ENCODE measurements at places on chromosomes 2 and 18.

- no peak for DNase-seq
Observed at GRCh38 chr2:52253416-52253980, 1221.6 kb upstream of the NRXN1 start.

DNA sequence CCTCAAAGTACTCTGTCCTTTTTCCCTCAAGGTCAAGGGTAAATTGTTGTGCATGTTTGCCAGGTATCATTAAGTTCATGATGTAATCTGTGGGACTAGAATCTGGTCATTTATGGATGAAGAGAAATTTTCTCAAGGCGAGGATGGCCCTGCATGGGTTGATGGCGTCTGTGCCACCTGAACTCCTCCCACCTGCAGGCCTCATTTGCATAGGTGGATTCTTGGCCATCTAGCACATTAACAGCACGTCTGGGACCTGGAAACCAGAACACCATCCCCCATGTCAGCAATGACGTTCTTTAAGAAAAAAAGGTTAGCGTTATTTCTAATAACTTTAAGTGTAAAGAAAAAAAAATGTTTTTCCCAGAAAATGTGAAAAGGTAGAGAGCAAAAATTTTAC, 145.8 kb downstream of the ESCO1 start:
- DNase-seq: no peak

GRCh38 chr2:21261591-21261990, 137.8 kb downstream of the TDRD15 start:
- no peak for DNase-seq

DNA sequence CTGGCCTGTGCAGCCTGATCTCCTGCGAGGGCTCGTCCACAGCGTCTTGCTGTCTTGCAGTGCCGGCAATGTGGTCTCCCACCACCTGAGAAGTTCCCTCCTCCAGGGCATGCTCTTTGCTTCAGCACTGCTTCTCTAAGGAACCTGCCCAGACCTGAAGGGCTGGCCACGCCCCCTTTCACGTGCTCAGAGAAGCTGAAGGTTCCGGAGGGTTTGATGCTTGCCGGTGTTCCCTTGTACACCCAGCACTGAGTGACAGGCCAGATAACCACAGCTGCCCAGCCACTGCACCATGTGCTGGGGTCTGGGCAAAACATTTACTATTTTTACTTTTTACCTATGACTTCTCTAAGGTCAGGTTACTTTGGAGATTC, 1.7 kb upstream of the POLR2D start:
- peak; percentile 82 for DNase-seq

DNA sequence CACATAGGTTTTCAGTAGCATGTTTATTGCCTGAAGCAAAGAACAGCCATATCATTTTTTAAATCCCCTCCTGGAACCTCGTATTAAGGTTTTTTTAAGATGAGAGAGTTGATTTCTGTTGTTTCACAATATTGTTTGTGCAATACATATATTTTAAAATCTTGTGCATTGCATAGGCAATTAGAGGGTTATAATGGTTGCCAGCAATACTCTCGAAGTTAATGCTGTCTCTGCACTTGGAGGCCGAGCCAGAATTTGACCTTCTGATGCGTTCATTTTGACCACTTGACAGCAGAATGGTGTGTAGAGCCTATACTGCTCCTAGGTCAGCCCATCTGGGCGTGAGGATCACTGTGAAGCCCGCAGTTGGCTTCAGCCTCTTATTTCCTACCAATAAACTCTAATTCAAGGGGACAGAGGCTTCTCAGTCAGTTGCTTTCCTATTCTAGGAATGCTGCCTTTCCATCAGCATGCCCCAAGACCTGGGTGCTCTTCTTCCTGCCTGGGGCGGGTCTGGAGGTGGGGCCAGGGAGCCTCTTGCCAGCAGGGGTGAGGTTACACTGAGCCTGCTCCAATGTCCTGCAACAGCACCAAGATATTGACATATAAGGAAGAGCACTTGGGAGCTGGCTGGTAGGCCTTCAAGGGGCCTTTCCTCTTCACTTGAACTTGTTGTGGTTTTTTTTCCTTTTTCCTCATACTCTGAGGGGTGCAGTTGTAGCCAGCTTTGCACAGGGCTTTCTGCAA, 91.4 kb upstream of the BCL2L11 start:
- peak; percentile 43 for DNase-seq

DNA sequence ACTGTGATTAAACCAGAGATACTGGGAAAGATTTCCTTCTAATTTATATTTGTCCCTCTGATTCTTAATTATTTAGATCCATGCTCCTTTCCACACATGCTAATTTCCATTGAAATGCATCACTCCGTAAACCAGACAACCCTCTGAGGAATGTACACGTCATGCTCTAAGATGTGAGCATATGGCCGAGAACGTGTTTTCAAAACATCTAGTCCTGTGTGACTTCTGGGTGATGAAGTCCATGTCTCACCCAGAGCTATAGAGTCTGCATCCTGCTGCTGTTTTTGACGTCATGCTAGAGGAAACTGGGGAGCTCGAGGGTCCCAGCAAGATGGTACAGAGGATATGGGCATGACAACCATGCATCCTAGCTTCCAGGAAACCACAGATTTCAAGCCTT, 53.6 kb downstream of the CAPN13 start:
- no peak for DNase-seq

GRCh38 chr2:197075281-197075680, 148.8 kb upstream of the PGAP1 start:
- DNase-seq: no peak

GRCh38 chr2:46555011-46555410, 75.6 kb downstream of the TMEM247 start:
- DNase-seq: peak; percentile 11

GRCh38 chr2:73250872-73251846, 17.1 kb downstream of the CCT7 start:
- DNase-seq: no peak

DNA sequence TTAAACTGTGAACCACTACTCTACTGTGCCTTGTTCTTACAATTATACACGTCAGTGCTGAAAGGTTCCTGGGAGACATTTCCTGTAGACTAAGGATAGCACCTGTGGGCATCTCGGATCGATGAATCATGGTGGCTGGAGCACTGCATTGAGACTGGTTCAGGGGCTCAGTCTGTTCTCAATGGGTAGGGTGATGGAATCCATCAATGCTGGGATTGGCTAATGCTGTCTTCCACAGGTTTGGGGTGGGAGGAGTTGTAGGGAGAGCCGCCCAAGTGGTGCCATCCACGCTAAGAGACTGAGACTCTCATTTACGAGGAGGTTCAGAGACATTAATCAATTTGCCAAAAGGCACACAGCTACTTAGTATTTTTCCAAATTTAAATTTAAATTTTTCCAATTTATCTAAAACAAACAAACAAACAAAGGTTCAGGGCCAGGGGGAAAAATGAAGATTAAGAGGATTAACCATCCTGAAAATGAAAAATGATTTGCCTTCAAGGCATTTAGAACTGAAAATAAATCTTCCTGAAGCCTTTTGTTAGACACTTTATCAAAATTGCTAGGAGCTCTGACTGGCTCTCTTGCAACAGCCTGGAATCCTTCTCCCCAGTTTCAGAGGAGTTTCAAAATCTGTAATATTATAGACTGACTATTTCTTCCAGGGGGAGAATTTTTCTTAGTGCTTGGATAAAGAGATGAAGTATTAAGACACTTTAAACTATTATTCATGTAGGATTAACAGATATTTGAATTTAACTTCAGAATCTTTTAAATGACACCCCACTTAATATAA, 359.2 kb downstream of the TGIF1 start:
- DNase-seq: no peak

DNA sequence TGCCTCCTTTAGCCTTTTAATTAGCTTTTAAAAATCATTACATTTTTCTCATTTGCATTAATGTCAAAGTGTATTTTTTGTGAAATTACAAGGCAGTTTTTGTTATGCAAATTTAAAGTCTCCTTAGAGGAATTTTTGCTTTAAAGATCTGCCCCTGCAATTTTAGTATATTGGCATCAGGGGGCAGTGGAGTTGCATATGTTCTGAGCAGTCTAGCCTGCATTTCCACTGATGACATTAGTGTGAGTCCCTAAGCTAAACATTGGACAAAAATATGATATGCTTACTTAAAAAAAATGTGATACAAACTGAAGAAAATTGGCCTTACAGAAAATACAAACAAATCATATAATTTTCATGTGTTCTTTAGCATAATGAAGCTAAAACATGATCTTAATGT, 426.5 kb downstream of the SLC4A3 start:
- DNase-seq: no peak

GRCh38 chr18:75454022-75454795, 26.7 kb upstream of the SMIM21 start:
- no peak for DNase-seq

- no peak for DNase-seq
Observed at GRCh38 chr18:46587600-46587999, 69.4 kb downstream of the LOXHD1 start.

DNA sequence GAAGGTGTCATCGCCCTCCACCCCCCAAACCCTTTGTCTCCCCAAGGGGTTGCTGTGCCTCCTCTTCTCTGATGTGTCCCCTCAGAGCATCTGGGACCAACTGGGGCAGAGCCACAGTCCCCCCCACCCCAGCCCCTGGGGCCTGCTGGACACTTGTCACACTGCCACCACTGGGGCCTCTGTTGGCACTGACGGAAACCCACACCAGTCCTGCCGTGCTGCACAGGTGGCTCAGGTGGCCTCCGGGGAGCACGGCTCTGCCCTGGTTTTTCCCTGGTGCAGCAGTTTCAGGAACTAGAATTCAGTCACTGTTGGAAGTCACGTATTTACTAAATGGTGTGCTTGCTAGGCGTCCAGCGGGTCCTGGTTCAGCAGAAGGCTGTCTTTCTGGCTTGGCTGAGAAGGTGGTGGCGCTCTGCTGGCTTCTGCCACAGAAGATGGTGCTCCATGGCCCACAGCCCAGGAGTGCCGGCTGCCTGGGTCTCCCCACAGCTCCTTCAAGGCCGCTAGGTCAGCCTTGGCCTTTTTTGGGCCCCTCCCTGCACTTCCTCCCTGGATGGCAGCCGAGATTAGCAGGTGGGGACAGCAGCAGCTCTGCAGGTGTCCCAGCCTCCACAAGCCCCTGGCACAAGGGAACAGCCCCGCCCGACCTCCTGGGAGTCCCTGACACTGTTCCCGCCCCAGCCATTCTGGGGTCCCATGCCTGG, 18.6 kb upstream of the KLHL30 start:
- no peak for DNase-seq

DNA sequence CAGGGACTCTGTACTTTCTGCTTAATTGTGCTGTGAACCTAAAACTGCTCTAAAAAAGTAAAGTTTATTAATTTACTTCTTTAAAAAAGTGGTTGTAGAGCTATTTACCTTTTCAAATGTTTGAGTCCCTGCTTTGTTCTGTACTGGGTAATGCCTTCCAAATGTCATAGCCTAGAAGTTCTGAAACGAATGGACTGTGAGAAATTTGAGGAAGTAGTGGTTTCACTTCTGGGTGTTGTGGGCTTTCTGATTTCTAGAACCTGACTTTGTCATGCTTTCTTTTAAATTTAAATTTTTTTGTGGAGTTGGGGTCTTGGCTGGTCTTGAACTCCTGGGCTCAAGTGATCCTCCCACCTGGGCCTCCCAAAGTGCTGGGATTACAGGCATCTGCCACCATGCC, 44.6 kb downstream of the SMAD4 start:
- no peak for DNase-seq

DNA sequence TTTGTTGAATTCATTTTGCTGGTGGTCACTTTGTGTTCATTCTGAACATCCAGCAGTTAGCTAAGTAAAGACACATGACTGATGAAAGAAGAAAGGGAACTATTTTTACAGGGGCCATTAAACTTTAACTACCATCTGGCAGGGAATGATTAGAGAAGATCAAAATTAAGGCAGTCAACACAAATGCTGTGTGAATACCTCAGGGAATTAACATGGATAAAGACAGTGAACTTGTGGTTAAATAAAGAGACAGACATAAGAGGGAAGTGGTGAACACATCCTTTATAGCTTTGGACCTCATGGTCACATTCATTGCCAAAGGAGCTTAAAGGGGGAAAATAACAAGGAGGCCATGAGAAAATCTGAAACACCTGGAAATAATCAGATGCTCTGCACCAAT, 52.6 kb upstream of the ATP5MC3 start:
- DNase-seq: no peak

DNA sequence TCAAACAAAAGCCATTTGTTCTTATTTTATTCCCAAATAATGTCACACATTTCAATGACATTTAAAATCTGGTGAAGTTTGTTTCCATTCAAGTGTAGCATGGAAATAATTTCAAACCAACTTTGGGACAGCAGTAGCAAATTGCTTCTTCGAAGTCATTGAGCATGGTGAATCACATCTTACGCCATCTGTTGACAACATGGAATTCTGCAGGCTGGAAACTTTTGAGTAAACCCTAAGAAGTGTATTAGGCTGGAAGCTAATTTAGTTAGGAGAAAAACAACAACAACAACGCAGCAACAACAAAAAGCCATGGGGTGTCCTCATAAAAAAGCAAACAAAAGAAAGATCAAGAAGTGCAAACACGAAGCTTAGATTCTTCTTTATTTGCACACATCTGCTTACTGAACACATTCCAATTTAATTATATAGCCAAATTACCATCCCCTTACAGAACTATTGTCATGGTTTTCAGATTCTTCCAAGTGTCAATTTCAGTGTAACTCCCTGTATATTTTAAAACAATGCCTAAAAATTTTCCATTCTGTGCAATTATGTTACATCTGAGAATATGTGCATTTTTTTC, 659.0 kb upstream of the CDH7 start:
- DNase-seq: peak; percentile 32

DNA sequence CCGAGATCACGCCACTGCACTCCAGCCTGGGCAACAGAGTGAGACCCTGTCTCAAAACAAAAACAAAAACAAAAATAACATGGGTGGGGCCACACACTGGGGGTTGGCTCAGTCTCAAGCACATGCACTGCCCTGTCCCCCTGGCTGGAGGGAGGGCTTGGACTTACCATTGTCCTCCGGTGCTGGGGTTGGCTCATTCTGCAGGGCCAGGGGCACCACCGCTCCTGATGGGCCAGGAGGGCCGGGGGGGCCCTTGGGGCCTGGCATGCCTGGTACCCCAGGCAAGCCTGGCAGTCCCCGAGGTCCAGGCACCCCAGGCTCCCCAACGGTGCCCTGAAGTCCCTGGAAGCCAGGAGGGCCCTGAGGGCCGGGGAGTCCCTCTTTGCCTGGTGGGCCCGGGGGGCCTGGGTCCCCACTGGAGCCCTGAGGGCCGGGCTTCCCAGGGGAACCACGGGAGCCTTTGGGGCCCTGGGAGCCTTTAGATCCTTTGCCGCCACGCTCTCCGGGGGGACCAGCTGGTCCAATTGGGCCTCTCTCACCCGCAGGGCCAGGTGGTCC, 66.8 kb upstream of the THOC1 start:
- DNase-seq: no peak

GRCh38 chr2:236673823-236674185, 104.2 kb downstream of the ACKR3 start:
- DNase-seq: no peak

- no peak for DNase-seq
Observed at GRCh38 chr18:12518326-12518725, 110.6 kb downstream of the PRELID3A start.

Data from Calu3 (cell line).